Parietal lobe (tissue), 2 donors: ENCODE measurements at places on chromosomes 7 and 10. TPM values are rescaled to one million over a fixed set of nuclear protein-coding genes. Genes with fewer than 3 reads are reported as not detected.

Gene AGAP5
- total RNA-seq, result 12.2 TPM

Gene MBL2
- total RNA-seq, result not detected

Gene CARD11
- under 0.01 TPM for total RNA-seq

Gene GSAP
- total RNA-seq, result 12.5 TPM

Gene EPHA1
- not detected for total RNA-seq

Gene HOXA10
- not detected for total RNA-seq

Gene LAMB4
- 1.6 TPM for total RNA-seq

Gene TDRD1
- under 0.01 TPM for total RNA-seq

Gene NAMPT
- 76.4 TPM for total RNA-seq

Gene ABCA13
- under 0.01 TPM for total RNA-seq

Gene MRPS24
- total RNA-seq, result 18.8 TPM

Gene PVRIG
- not detected for total RNA-seq

Gene DHX32
- total RNA-seq, result 22.5 TPM

Gene OR9A2
- 5.6 TPM for total RNA-seq

Gene RPEL1
- total RNA-seq, result not detected

Gene GSTO2
- 4.4 TPM for total RNA-seq

Gene OIT3
- total RNA-seq, result 0.94 TPM

Gene PRLHR
- 3.8 TPM for total RNA-seq

Gene CTAGE6
- not detected for total RNA-seq

Gene PNLIPRP1
- total RNA-seq, result not detected

Gene GPR141
- not detected for total RNA-seq

Gene ARID5B
- 26.9 TPM for total RNA-seq

Gene TMEM139
- not detected for total RNA-seq

Gene HOXA9
- not detected for total RNA-seq

Gene PLA2G12B
- total RNA-seq, result not detected

Gene ZPBP
- total RNA-seq, result not detected

Gene SSC4D
- total RNA-seq, result 0.63 TPM

Gene TFEC
- 0.63 TPM for total RNA-seq

Gene PRSS2
- not detected for total RNA-seq

Gene GPNMB
- 2.2 TPM for total RNA-seq

Gene AFAP1L2
- 6.3 TPM for total RNA-seq

Gene NME8
- total RNA-seq, result not detected

Gene C10orf95
- not detected for total RNA-seq

Gene STK31
- 6.6 TPM for total RNA-seq

Gene HDAC9
- 195 TPM for total RNA-seq

Gene CXCL12
- total RNA-seq, result 10.6 TPM

Gene CH25H
- total RNA-seq, result 0.63 TPM

Gene MEOX2
- total RNA-seq, result not detected

Gene VGF
- total RNA-seq, result 9.4 TPM

Gene GBX1
- total RNA-seq, result not detected

Gene ERVW-1
- total RNA-seq, result not detected

Gene KCNMA1
- total RNA-seq, result 120 TPM

Gene ZC3HAV1
- total RNA-seq, result 4.7 TPM

Gene SHTN1
- 109 TPM for total RNA-seq

Gene GPR15LG
- not detected for total RNA-seq

Gene AKR1B15
- total RNA-seq, result not detected

Gene DKK1
- 2.5 TPM for total RNA-seq
